ENCODE measurements at places on chromosomes 11 and 22.

GRCh38 chr11:74559110-74559933, 33.1 kb upstream of the POLD3 start:
- no peak for DNase-seq

DNA sequence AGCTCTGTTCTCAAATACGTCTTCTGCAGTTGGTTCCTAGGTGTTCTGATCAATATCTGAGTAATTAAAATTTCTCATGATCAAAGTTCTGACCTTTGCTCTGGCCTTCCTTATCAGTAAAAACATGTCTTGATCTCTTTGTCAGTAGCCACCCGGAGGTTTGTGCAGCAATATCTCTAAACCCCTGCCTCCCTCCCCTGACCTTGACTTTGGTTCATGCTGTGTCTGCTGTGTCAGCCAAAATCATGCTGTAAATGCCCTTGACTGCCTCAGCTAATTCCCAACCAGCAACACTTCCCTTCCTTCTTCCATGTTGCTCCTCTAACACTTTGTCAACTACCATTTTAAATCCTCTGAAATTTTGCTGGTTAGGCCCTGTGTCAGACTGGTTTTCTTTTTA, 424.7 kb downstream of the FAM181B start:
- DNase-seq = no peak

GRCh38 chr11:130644187-130644586, 195.7 kb downstream of the ADAMTS15 start:
- DNase-seq = no peak

GRCh38 chr11:97364047-97364446, 974.2 kb downstream of the JRKL start:
- DNase-seq = no peak

DNA sequence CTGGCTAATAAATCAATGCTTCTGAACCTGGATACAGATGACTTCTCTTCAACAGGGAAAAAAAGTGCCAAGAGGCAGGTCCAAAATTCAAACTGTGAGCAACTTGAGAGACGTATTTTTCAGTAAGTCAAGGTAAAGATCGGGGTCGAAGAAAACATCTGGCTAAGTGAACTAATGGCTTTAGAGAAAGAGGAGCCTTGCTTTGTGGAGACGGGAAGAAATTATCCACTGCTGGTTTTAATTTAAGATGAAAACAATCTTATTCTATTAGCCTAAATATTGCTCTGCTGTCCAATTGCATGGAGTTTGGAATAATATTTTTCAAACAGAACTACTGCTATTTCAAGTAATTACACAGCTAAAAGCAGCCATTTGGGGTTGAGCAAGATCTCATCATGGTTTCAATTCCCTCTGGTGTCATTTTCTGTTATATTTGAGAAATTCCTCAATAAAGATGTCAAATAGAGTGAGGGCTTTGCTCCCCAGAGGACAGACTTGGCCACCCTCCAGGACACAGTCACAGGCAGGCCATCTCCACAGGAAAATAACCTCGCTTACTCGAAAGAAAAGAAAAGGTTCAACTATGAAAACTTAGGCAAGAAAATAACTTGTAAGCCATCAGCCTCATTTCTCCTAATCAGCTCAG, 29.8 kb downstream of the SCUBE1 start:
- DNase-seq = no peak

- no peak for DNase-seq
These were observed 25.9 kb downstream of the ZNF195 start for GRCh38 chr11:3353066-3353465.

- DNase-seq = no peak
These were observed 35.3 kb downstream of the EXPH5 start for GRCh38 chr11:108558222-108558621.

DNA sequence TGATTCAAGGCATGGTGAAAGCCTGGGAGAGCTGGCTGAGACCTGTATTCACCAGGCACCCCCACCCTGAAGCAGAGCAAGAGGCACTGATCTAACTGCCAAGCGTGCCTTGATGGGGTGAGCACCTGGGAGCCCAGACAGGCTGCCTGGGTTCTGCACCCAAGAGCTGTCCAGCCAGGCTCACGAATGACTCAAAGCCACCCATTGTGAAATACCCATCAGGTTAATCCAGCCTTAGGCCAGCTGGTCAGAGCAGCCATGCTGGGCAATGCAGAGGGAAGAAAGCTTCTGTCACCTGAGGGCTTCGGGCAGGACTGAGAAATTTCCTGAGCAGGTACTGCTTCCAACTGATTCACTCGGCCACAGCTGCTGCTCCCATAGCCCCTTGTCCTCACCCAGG, 22.1 kb downstream of the THOC5 start:
- no peak for DNase-seq

- DNase-seq = no peak
These were observed 14.2 kb upstream of the RASD2 start for GRCh38 chr22:35526333-35526979.

DNA sequence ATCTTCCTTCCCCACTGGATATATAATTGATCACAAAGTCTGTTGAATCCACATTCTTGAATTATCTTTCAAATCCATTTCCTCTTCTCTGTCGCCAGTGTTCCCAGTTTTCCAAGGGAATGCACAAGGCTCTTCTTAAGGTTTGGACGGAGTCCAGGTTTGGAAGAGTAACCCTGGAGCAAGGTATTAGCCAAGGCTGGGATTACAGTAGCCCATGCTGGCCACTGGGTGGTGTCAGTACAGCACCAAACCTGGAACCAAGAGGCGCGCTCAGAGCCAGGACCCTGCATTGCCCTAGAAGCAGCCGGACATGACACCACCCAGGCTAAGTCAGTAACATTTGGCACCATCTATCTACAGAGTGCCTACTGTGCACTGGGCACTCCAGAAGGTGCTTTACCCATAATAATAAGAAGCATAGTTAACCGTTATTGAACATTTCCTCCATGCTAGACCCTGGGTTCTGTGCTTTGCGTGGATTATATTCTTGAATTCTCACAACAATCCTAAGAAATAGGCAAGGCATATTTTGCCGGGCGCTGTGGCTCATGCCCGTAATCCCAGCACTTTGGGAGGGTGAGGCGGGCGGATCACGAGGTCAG, 48.0 kb upstream of the CLPB start:
- DNase-seq = no peak

DNA sequence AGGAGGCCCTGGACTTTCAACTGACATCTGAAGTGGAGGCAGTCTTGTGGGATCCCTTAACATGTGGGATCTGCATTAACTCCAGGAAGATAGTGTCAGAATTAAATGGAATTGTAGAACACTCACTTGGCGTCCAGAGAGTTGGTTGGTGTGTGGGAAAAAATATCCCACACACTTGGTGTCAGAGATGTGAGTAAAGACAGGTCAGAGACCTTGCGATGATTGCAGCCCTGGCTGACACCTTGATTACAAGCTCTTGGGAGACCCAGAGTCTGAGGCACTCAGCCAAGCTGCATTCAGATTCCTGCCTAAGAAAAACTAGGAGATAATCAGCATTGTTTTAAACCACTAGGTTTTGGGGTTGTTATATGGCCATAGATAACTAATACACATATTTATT, 7.2 kb upstream of the TPCN2 start:
- DNase-seq = no peak

- DNase-seq = no peak
These were observed 21.2 kb upstream of the GRAMD1B start for GRCh38 chr11:123408619-123409455.

- no peak for DNase-seq
These were observed 107.5 kb downstream of the USP35 start for GRCh38 chr11:78295991-78296930.

DNA sequence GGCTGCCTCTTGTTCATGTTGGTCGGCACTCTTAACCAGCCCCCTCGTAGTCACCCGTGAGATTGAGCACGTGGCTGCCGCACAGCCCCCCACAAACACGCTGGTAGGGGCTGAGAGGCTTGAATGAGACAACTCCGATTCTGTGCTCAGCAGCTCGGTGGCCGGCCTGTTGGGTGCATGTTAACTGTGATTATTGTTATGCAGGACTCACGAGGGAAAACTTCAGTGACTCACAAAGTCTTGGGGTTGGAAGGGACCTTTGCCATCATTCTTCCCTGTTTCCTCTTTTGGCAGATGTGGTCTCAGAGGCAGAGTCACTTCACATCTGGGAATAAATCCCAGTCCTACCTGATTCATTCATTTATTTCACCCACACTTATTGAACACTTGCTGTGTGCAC, 75.2 kb downstream of the ADAMTS15 start:
- no peak for DNase-seq

GRCh38 chr11:121435132-121435531, 17.0 kb upstream of the SORL1 start:
- DNase-seq = no peak

GRCh38 chr11:65274735-65275682, 13.2 kb downstream of the POLA2 start:
- DNase-seq = no peak

GRCh38 chr22:22916215-22916951, 28.8 kb downstream of the IGLL5 start:
- no peak for DNase-seq

- no peak for DNase-seq
These were observed 42.7 kb upstream of the MOB2 start for GRCh38 chr11:1529286-1529685.

- no peak for DNase-seq
These were observed 48.8 kb downstream of the ARHGAP32 start for GRCh38 chr11:129143335-129143734.

GRCh38 chr11:17238377-17238776, 30.6 kb upstream of the PIK3C2A start:
- DNase-seq = no peak

All from stimulated activated CD4-positive, alpha-beta T cell treated with anti-CD3 and anti-CD28 coated beads, Interleukin-1b, Interleukin-23, amount 100 ng/mL, for 24 hours (primary cell).